Breast epithelium (tissue), 4 donors: ENCODE measurements at places on chromosomes 6 and 20.

DNA sequence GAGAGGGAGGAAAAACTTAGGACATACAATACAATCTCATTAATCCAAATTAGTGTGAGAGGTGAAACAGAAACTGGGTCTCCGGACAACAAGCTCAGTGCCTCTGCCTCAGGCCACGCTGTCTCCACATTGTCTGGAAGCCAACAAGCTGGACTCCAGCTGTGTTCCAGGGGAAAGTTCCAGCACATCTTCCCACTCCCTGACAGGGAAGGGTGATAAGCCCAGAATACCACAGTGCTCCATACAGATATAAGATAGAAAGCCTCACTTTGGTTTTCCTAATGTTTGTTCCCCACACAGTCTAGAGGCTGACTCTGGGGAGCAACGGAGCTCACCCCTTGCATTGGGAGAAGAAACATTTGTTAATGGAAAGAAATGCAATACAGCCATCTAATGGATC is 117.1 kb upstream of the SPTLC3 start:
- DNase-seq: no peak

DNA sequence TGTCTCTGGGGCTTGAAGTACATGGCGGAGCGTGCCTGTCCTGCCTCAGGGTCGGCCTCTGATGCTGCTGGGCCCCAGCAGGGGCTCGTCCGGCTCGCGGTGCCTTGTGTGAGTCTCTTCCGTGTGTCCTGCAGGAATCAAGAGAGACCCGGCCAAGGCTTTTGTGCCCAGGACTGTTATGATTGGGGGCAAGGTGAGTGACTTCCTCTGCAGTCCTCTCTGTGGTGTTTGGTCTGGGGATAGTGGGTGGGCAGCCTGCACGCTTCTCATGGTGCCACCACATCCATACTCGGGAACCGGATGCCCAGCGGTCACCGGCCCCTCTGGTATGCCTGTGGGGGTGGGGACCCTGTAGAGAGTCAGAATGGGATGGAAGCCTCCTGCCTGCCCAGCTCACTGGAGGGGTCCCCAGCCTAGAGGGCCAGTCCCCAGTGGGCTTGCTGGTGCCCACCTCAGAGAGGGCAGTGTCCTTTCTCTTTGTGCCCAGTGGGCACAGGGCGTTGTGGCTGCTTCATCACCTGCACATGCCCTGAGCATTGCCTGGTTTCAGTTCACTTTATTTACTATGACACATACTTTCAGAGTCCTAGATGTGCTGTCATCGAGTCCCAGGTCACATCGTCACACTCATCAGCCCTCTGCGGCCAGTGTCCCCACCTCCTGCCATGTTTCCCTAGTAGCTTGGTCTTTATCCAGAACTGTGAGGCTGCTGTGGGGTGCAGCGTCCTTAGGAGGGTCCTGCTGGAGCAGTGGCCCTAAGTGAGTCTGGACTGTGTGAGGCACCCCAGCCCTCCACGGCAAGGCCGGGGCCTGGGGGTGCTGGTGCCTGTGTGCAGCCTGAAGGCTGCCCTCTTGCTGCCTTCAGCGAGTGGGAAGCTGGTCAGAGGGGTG is 40.7 kb downstream of the PYGB start:
- DNase-seq: no peak

DNA sequence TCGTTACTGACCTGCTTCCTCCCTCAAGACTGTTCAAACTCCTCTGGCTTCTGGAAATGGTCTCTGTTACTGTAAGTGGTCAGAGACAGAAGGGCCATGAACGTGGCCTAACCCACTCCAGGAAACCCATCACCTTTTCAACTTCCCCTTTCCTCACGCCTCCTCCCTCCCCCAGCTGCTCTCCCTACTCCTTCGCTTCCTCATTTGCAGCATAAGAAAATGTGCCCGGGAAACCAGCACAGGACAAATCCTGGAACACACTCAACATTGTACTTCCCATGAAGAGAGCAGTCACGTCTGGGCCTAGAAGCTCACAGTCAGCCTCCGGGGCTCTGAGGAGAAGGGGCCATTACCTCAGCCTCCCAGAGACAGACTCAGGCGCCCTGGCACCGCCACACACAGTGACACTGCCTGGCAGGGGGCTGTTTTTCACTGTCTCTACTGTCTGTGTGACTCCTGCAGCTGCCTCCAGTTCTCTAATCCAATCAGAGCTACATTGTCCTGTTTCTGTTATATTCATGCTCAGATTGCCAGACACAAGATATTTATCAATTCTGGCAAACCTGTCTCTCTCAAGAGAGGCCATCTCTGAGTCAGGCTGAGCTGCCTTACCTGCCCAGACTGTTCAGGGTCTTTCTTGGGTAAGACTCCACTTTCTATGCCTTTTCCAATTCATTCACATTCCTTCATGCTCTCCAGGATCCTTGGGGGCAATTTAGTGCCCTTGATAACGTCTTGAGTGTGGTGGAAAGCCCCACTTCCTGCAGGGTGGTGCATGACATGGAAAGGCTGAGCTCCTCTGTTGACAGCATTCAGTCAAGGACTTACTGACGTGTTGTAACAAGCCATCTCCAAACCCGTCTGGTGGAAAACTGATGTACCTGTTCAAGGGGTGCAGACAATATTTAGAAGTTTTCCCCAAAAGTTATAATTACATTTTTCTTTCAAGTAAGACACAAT is 242.2 kb downstream of the HIVEP2 start:
- DNase-seq: no peak

- no peak for DNase-seq
Measured at GRCh38 chr6:142395768-142396231, 94.0 kb downstream of the ADGRG6 start.
